CD4-positive, alpha-beta T cell treated with Interleukin-4 for 4 hours (primary cell): ENCODE measurements at places on chromosomes 4 and X.

GRCh38 chrX:465418-466215 is 78.9 kb upstream of the PPP2R3B start:
- no peak for DNase-seq

DNA sequence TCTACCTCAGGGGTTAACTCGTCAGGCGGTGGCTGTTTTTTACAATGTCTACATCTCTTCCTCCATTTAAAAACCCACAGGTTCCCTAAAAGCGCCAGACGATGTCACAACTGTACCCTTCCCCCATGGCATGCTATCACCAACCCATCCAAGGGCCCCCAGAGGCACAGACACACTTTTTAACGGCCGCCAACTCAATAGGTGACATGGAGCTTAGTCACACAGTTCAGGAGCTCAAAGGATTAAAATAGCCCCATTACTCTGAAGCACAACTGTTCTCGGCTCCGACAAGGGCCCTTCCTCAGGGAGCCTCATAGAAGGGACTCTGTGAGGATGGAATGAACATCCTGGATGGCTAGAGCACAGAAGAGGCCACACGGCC is 12.4 kb downstream of the SH3KBP1 start:
- DNase-seq, result no peak

DNA sequence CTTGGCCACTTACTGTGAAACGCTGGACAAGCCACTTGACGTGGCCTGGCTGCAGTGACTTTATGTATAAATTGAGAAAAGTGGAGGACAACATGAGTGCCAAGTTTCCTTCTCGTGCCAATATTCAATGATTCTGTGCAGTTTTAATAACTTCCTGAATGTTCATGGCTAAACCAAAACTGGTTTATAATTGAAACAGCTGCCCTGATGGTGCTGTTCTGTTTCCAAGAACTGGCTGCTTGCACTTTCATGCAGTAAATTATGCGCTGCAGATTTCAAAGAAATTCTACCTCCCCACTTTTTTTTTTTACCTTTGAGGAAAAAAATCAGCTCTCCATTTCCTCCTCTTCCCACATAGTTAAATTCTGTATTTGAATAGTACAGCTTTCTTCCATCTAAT is 205.2 kb upstream of the CASK start:
- no peak for DNase-seq

DNA sequence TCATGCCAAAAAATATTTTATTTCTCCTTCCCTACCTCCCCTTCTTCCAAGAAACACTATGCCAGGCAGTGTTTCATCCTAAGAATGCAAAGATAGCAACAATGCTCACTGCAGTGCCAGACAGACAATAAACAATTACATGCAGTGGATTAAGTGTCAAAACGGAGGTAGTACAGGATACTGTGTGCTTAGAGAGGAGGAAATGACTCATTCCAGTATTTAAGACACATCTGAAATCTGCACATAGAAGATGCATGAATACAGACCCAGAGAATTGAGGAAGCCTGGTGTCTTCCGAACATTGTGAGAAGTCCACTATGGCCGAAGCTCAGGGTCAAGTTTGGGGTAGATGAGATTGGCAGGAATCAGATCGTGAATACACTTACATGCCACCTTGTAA is 326.4 kb downstream of the PPP3CA start:
- peak; percentile 83 for DNase-seq

DNA sequence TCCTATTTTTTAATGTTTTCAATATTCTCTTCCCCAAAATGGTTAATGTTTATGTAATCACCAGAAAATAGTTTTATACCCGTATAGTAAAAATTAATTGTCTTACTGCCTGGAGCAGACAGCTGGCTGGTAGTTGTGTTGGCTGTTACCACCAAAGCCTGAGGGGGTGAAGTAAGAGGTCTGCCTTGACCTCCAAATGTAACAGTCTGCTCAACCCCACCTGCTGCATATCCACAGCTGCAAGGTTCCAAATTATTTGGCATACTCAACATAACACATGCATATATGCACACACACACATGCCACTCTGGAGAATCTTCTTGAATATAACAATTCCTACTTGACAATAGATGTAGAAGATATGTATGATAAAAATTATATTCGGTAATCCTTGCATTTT is 624.3 kb downstream of the ADGRL3 start:
- DNase-seq, result no peak

DNA sequence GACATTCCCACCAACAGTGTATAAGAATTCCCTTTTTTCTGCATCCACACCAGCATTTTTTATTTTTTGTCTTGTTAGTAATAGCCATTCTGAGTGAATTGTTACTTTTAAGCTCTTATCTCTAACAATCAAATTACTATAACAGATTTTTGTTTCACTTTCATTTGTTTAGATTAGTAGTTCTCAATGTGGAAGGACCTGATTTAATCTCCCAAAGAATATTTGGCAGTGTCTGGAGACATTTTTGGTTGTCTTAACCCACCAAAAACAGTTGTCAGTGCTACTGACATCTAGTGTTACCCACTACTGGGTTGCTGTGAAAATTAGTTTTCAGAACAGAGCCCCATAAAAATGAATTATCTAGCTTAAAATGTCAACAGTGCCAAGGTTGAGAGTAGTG is 37.9 kb downstream of the RUFY3 start:
- DNase-seq, result no peak

- no peak for DNase-seq
Measured at GRCh38 chr4:165709516-165709915, 163.5 kb upstream of the TLL1 start.

DNA sequence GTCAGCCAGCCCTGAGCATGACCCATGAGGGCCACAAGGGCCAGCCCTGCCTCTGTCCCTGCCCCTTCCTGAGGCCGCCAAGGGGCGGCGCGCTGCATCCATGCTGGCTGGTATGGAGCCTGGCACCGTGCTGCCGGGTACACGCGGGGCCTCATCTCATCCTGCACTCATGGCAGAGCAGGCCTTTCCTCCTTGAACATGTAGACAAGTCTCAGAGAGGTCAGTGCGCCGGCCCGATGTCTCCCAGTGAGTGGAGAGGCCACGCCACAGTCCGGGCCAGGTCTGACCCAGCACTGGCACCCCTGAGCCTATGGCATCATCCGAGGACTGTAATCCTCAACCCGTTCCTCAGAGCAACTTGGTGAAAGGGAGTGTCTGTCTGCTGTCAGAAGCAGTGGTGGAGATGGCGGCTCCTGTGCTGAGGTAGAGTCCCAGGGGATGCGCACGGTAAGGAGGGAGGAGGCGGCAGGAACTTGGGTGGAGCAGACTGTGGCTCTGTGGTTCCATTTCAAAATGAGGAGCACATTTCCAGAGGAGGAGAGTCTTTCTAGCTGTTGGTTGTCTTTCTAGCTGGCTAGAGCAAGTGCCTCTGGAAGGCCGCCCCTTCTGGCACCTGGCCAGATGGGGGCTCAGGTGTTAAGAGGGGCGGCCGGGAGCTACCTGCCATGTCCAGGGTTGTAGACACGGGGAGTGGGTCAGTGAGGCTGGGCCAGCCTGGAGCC is 32.8 kb downstream of the TRMT44 start:
- no peak for DNase-seq

DNA sequence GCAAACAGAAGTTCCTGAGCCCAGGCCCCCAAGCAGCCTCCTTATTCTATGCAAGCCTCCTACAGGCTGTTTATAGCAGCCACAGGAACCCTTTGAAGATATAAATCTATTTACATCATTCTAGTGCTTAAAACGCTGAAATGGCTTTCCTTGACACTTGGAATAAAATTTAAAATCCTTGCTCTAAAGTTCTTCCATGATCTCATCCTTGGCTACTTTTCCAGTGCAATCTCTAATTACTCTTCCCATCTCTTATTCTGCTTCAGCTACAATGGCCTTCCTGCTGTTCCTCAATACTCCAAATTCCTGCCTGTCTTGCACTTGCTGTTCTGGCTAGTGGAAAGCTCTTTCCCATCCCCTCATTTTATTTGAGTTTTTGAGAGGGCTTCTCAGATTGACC is 634.2 kb upstream of the NR3C2 start:
- no peak for DNase-seq

DNA sequence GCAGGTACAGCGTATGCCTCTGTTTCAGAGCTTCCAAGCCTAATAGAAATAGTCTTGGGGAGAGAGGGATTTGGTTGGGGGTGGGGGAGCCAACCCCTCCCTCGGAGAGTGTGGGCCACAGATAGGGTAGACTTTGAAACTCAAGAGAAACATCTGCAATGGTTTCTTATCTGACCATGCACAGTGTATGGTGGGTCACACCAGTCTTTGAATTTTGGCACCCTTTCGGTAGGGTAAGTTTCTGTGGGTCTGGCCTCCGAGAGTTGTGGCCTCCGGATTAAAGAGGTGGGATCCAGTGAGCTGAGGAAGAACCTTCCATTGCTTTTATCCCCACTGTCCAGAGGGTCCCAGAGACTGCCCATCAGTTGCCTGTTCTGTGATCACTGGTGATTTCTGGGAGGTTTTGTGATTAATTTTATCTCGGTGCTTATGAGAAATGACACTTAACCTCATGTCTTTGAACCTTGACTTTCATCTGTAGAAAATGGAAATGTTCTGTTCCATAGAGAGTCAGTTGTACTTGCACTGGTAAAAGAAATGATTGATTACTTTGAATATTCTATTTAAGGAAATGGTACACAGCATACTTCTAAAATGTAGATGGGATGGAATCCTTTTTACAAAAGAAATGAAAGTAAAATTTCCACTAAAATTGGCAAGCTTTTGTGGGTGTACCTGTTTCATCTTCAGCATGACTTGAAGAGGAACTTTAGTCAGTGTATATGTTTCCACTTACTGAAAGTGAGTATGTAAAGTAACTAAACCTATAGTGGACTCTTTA is 62.7 kb downstream of the TMEM131L start:
- no peak for DNase-seq

DNA sequence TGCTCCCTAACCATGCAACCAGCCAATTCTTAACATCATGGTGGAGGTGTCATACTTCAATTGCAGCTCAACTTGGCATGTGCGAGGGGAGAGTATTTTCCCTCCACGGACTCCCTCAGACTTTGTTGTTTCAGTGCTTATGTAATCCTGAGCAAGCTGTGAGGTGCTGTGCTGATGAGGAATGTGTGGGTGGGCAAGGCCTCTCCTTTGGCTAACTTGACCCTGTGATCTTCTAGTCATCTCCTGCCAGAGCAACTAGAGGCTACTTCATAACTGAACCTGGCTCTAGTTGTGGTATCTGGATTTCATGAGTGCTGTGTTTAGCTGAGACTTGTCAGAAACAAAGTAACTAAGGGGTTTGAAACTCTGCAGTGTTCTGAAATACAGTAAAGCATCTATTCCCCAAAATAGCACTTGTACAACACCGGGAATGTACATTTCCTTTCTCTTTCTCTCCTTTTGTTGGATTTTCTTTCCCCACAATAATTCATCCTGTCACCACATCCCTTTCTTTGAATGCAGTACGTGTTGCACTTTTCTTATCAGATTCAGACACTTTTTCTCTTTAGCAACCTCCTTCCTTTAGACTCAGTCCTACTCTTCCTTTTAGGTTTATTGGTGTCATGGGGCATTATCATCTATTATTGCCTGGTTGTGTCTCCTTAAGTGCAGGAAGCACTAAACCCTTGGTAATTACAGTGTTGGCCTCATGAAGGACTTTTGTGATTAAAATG is 415.2 kb upstream of the NR3C2 start:
- DNase-seq, result no peak

DNA sequence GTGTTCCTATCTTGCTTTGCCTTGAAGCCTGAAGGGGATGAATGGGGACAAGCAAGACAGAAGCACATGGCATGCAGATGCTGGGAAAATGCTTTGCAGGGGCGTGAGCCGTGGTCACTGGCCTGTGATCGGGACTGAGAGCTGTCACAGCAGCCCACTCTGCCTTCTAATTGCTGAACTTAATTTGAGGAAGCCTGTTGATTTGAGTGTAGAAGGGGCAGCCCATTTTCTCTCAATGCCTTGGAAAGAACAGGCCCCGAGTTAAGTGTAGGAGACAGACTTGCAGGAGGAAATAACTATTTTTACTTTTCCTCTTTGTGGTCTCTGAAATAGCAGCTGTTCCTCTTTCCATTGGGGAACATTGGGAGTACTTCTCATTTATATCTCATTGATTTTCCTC is 26.1 kb upstream of the TBC1D1 start:
- no peak for DNase-seq

- no peak for DNase-seq
Measured at GRCh38 chr4:78254893-78255292, 197.8 kb downstream of the FRAS1 start.

- no peak for DNase-seq
Measured at GRCh38 chr4:16843831-16844508, 54.5 kb downstream of the LDB2 start.

GRCh38 chr4:76535603-76536372 is 100.8 kb downstream of the SHROOM3 start:
- no peak for DNase-seq

DNA sequence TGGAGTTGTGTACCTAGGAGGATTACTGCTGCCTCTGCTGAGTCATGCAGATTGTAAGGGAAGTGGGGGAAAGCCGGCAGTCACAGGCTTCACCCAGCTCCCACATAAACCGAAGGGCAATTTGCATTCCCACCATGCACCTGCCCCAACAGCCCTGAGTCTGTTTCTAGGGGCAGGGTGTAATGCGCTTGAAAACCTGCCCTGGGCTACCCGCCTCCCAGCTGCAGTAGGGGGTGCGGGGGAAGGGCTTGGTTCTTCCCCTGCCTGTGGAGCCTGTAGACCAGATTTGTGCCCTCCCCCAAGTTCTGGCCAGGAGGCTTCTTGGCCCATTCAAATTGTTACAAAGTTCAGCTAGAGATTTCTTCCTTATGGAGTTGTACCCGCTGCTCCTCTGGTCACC is 269.2 kb upstream of the DDX53 start:
- no peak for DNase-seq

GRCh38 chr4:181085557-181085956 is 1157.6 kb upstream of the TENM3 start:
- DNase-seq, result no peak

DNA sequence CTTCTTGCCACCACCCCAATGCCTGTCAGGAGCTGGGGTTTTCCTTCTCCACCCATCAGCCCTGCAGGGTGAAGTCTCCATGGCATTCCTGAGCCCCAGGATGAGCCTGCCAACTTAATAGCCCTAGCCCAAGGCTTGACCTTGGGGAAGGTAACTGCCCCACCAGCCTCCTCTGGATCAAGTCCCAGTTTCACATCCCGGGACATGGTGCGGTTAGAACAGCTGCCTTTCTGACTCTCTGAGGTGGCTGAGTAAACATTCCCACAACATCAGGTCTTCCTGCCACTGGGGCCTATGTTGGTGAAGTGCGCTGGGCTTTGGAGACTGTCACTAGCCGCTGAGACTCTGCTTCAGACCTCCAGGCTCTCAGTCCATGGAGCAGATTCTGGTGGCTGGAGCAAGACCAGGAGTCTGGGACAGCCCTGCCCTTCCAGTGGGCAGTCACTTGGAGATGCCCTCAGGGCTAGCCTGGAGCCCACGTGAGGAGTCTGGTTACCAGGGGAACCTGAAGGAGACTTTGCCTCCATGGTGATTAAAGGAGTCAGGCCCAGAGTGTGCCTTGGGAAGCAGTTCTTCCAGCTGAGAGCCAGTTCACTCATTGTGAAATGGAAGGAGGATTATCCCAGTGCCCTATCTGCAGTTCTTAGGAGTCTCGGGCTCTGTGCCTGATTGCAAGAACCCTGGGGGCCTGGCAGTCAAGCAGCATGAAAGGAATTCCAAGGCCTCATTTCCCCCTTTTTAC is 56.8 kb downstream of the SMIM20 start:
- DNase-seq, result no peak
